Stimulated activated CD4-positive, alpha-beta T cell treated with anti-CD3 and anti-CD28 coated beads, Interleukin-2, amount 100 ng/mL, for 4 hours (primary cell): ENCODE measurements at places on chromosomes 12 and 14.

- no peak for DNase-seq
These were observed 23.4 kb downstream of the DLK1 start for GRCh38 chr14:100749967-100750597.

DNA sequence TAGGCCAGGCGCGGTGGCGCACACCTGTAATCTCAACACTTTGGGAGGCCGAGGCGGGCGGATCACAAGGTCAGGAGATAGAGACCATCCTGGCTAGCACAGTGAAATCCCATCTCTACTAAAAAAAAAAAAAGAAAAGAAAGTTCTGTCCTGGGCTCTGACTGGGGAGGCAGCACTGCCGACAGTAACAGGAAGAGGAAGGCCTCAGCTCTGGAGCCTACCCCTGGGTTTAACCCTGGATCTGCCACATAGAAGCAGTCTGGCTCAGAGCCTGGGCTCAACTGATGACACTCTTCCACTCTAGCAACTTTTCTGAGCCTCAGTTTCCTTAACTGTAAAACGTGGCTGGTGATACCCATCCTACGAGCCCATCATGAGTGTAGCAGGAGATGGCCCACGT lies 60.5 kb downstream of the ACTN1 start:
- no peak for DNase-seq

DNA sequence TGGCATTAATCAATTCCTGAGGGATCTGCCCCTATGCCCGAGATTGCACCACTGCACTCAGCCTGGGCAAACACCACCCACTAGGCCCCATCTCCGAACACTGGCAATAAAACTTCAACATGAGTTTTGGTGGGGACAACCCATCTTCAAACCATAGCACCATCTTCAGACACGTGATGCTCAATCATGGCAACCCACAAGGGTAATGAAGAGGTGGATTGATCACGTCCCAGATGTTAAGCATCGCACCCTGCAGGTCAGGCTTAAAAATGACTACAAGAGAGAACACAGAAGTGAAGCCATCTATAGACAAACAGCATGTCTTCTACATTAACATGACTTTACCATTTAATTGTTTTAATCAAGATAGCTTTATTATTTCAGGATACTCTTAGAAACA lies 42.8 kb upstream of the DDHD1 start:
- DNase-seq: no peak

GRCh38 chr14:34072921-34073320 lies 122.0 kb upstream of the EGLN3 start:
- DNase-seq: no peak

DNA sequence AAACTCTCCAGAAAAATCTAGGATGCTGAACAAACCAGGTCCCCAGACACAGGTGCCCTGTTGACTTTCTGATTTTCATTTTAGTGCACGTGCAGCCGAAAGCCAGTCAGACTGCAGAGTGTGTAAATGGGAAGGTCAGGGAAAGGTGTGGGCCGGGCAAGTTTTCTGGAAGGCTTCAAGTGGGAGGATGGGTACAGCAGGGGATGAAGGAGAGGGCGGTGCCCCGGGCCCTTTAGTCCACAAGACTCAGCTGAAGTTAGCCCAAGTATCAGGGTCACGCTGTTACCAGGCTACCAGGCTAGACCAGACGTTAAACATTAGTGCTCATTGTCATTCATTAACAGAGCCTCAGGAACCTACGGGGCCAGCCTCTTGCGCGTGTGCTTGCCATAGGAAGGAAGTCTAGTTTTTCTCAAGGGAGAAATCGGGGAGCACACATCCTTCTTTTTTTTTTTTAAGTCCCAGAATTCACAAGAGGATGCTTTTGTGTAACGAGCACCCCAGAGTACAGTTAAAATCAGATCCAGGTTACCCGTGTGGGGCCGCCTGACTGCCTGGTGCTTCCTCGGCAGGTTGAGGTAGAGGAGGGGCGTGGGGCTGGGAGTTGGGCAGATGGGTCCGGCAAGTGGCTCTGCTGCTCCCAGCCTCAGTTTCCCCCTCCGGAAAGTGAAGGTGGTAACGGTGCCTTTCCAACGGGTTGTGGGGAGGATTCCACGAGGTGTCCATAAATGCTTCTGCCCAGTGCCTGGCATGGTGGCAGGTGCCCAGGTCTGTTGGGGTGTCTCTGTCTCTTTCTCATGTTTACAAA lies 19.1 kb downstream of the BCL7A start:
- no peak for DNase-seq

DNA sequence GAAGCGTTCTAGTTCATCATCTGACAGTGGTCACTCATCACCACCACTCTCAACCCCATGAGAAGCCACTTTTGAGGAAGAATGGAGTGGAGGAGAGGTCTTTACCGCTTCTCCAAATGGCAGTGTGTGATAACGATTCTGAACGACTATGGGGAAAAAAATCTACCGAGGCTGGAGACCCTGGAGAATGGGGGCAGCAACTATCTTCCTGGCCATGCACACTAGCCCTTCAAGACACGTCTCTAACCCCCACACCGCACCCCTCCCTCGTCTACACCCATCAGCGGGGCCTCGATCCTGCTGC lies 365 bp downstream of the ING4 start:
- no peak for DNase-seq

DNA sequence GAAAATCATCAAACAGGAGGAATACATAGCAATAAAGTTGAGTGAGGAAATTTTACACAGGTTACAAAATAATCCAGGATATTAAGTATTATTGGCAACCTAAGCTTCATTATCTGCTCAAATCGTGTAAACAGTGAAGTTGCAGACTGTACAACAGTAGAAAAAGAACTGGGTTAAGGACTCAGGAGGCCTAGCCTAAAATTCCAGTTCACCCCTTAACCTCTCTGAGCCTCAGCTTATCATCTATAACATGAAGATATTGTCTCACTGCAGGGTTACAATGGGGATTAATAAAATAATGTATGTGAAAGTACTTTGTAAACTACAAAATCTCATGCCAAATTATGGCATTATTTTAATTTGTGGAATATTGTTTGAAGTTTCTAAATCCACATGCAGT lies 26.0 kb downstream of the DDHD1 start:
- DNase-seq: no peak

GRCh38 chr12:32477714-32478113 lies 78.4 kb downstream of the FGD4 start:
- DNase-seq: no peak

DNA sequence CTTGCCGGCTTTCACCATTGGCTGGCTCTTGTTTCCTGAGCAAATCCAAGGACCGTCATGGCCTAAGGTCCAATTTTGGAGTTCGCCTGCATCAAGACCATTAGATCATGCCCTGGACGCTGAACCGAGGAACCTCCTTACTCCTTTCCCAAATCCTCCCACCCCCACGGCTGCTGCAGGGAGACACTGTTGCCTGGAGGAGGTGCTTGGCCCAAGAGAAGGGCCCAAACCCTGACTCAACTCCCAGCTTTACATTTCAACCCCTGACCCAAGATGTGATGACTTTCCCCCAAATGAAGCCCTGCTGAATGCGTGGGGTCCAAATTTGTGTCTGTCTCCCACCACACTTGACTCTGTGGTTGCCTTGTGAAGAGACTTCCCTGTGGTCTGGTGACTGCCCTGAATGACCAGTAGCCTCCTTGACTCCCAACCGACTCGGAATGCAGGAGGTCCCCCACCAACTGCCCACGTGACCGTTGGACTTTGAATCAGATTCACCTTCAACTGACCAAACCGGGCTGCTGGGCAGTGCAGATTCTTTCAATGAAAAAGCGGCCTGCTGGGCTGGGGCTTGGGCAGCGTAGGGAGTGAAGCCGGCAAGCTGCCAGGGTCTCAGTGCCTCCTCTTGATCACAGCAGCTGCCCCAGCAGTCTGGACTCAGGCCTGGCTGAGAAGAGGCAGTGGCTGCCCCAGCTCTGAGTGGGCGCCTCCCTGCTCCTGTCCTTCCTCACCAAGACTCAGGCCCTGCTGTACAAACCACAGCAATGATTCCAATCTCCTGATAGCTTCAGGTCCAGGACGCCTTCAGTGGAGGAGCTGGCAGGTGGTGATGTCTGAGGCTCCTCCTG lies 46.7 kb upstream of the OASL start:
- no peak for DNase-seq

- no peak for DNase-seq
These were observed 333.7 kb upstream of the FKBP4 start for GRCh38 chr12:2461046-2461445.

GRCh38 chr12:92242907-92243306 lies 97.3 kb upstream of the BTG1 start:
- no peak for DNase-seq

GRCh38 chr12:101695706-101696105 lies 1.7 kb upstream of the CHPT1 start:
- DNase-seq: no peak

DNA sequence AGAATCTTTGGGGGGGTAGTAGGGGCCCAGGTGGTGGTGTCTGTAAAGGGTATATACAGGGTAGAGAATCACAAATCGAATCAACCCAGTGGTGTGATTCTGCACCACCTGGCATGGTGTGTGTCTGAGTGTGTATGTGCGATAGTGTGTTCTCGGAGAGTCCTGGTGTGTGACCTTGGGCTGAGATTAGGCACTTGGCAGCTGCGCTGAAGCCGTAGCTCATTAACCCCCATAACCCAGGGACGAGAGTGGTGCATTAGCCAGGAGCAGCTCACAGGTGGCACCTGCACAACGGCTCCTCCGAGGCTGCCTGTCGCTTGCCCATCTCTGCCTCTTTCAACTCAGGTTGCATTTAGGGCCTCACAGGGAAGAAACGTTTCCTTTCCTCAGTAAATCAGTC lies 15.6 kb upstream of the TESC start:
- no peak for DNase-seq

DNA sequence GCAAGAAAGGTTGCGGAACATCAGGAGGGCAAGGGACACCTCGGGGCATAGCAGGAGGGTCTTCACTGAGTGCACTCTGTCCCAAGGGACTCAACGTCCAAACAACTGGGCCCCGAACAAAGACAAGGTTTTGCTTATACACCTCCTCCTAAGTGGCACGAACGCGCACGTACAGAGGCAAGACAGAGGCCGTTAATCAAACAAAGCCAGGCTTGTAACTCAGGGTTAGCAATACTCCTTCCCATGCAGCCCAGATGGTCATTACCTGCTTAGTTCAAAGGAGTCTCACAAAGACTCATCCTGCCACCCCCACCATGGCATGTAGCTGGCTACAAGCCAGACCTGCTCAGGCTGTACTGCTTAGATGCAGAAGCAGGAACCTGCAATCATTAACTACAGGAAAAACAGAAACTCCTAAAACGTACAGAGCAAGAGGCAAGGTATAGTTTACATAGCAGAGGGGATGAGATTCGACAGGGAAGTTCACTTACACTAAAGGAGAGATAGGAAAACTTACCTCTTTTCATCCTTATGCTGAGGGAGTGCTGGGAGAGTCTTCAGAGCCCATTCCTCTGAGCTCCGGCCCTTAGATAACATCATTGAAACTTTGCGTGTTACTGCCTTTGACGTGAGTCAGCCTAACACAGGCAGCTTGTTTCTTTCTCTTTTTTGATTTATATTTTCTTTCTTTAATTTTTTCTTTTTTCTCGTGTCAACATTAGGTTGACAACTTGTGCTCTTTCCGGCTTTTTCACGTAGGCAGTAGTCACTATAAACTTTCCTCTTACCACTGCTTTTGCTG lies 1319.1 kb downstream of the TMEM121 start:
- DNase-seq: peak; percentile 32

DNA sequence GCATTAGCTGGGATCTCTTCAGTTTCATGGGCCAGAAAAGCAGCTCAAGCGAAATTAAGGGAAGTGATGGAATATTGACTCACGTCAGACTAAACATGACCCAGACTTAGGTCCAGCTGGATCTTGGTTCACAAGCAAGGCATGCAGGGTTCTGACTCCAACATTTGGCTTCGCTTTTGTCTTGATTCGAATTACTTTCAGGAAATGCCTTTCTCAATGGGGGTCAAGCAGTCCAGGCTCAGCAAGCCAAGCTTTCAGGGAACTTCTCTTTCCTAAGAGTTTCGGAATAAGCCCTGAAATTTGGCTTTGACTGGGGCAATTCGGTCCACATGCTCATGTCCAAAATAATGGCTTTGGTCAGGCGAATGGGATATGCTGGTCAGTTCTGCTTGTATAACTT lies 678.7 kb upstream of the TMEM132C start:
- no peak for DNase-seq

DNA sequence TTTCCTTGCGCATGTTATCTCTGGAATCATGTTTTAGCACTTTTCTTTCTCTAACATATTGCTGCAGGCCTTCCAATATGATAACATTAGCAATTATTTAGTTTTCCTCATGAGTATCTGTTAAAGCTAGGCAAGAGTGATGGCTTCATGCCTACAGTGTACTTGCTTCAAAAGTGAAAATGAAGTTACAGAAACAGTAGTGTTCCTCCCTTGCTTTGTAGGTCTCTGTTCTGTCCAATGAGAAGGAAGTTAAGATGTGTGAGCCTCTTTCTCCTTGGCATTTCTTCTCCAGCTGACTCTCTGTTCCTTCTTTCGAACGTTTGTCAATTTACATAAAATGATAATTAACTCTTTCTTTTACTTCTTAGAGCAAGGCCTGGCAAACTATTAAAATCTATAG lies 22.2 kb downstream of the LRRIQ1 start:
- DNase-seq: no peak

DNA sequence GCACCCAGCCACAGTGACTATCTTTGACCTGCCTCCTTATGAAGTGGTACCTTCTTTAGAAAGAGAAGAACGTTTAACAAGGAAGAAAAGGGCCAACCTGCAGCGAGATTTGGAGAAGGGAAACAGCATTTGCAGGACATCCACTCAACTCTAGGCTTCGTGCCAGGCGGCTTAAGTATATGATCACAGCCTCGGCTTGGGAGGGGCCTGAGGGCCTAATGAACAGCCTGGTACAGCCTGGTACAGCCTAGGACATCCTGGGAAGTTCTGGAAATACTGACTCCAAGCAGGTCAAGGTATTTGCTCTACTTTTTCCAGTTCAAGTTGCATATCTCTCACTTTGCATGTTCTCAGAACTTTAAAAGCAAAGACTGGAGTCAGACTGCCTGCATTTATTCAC lies 16.1 kb downstream of the HCAR2 start:
- DNase-seq: no peak

- DNase-seq: no peak
These were observed 34.8 kb downstream of the ASCL1 start for GRCh38 chr12:102992297-102992696.
